ENCODE measurements at places on chromosomes 12 and 14.

GRCh38 chr12:73225941-73226340 lies 953.8 kb downstream of the TRHDE start:
- no peaks in the 10 kb centered on the region for H3K36me3 ChIP-seq
- H3K27me3 ChIP-seq, result no peaks in the 10 kb centered on the region
- no peak overlapping the region for H3K27ac ChIP-seq
- H3K4me1 ChIP-seq, result no peaks in the 10 kb centered on the region
- no peak overlapping the region for H3K4me3 ChIP-seq

DNA sequence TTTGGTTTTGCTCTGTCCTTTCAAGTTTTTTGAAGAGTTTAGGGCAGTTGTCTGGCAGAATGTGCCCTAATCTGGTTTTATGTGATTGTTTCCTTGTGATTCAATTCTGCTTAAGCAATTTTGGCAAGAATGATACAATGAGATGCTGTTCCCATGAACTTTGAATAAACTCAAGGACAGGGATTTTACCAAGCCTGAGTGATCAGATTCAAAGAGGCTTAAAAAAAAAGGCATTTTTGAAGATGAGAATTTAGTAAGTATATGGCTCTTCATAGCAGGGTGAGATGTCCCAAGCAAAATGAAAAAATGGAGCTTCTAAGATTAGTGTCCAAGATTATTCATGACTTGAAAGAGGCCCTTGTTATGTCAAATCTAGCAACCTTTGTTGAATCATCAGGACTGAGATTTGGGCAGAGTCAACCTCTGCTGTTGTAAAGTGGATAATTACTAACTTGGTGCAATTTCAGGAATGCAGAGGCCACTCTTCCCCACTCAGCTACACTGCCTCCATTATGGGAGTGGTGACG lies 180.6 kb upstream of the NUDT4 start:
- no peaks in the 10 kb centered on the region for H3K36me3 ChIP-seq
- H3K27ac ChIP-seq, result peak overlapping the region; percentile 37

DNA sequence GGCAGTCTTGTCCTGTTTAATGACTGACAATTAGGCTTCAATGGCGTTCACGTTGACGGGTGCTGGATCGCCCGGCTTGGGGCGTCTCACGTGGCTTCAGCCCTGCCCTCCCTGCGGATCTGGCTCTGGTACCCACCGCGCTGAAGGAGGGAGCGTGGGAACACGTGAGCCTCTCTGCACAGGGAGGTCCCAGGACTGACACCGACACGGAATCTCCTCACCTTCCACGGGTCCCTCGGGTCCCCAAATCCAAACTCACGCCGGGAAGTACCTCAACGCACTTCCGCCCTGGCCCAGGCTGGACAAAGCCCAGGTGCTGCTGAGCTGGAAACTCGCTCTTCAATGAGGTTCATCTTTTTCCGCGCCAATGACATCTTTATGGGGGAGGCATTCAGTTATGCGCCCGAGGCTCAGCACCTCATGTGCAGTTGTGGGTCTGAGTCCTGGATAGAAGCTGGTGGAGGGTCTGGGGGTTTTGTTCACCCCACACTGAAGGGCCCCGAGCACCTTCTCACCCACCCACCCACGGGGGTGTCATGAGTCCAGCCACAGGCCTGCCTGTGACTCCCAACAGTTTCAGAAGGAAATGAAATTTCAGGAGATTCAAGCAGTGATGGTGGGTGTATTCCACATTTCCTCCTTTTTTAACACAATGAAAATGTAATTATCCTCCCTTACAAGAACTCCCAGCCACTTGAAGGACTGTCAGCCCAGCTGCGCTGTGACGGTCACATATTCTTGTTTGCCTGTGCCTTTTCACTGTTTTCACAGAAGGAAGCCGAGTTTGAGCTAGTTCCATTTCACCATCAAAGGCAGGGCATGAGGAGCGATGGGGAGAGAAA lies 251.7 kb upstream of the SFSWAP start:
- no peaks in the 10 kb centered on the region for H3K36me3 ChIP-seq
- no peak overlapping the region for H3K27ac ChIP-seq
- H3K4me1 ChIP-seq, result no peaks in the 10 kb centered on the region
- H3K27me3 ChIP-seq, result peaks cover 52% of the 10 kb centered on the region
- H3K4me3 ChIP-seq, result no peak overlapping the region

DNA sequence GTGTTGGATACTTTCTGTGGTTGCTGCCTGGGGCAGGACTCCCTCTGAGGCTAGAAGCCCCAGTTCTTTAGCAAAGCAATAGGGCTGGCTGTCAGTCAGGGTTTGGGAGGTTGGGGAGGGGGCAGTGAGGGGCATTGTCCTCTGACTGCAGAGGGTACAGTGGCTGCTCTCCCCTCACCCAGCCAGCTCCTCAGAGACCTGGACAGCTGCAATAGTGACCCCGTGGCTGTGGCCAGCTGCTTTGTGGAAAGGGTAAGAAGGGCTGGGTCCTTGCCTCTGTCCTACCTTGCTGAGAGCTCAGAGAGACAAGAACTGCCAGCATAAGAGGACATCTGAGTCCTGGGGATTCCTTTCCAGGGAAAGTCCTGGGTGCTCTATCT lies 25.8 kb downstream of the PLEKHG3 start:
- H3K27me3 ChIP-seq, result no peaks in the 10 kb centered on the region
- peaks cover 64% of the 10 kb centered on the region for H3K36me3 ChIP-seq
- no peak overlapping the region for H3K4me3 ChIP-seq
- no peak overlapping the region for H3K27ac ChIP-seq

DNA sequence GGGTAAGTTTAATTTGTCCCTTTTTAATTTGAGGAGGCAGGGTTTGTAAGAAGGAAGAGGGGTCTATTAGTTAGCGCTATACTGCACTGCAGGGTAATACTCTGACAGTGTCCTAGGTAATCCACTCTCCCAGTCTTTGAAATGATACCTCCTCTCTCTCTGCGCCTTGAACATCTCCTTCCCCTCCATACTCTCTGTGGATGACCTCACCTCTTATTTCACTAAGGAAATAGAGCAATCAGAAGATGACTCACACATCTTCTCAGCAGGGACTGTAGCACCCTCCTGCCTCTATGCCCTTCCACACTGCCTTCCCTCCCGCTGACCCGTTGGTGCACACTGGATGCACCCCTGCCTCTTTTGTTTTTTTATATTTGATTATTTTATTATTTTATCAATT lies 94.2 kb downstream of the GRIP1 start:
- H3K4me1 ChIP-seq, result no peaks in the 10 kb centered on the region
- H3K27ac ChIP-seq, result no peak overlapping the region
- H3K27me3 ChIP-seq, result no peaks in the 10 kb centered on the region
- no peak overlapping the region for H3K4me3 ChIP-seq
- no peak for DNase-seq

DNA sequence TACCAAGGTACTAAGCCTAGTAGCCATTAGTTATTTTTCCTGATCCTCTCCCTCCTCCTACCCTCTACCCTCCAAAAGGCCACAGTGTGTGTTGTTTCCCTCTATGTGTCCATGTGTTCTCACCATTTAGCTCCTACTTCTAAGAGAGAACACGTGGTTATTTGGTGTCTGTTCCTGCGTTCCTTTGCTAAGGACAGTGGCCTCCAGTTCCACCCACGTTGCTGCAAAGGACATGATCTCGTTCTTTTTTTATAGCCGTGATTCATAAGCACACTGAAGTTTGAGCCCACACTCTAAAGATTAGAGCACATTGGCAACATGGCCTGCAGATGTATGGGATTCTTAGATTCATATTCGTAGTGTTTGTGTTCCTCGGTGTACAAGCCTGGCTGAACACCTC lies 8.1 kb upstream of the STX2 start:
- H3K27me3 ChIP-seq, result no peaks in the 10 kb centered on the region
- H3K4me1 ChIP-seq, result peaks cover 3% of the 10 kb centered on the region
- H3K27ac ChIP-seq, result no peak overlapping the region
- no peak overlapping the region for H3K4me3 ChIP-seq

- no peaks in the 10 kb centered on the region for H3K36me3 ChIP-seq
- no peaks in the 10 kb centered on the region for H3K27me3 ChIP-seq
- H3K27ac ChIP-seq, result no peak overlapping the region
These were observed 32.7 kb upstream of the RAB21 start for GRCh38 chr12:71721783-71722505.

DNA sequence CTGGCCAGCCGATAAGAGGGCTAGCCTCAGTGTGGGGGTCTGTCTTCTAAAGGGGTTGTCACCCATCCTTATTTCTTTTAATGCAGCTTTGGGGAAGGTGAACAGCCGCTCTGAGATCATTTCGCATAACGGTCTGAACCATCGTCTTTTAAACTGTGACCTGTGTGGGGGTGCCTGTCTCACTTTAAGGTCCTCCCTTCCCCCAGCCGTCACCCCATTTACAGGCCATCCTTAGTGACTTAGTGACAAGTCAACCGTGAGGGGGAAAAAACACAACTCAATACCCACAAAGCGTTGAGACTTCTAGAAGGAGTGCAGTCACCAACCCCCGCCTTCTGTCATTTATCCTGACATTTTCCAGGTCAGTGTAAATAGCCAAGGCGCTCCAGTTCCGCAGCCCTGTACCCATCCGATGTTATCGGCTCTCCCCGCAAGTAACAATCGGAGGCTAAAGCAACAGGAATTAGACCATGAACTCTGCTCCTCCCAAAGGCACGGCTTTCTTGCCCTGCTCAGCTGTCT lies 505 bp upstream of the DENND5B start:
- no peaks in the 10 kb centered on the region for H3K36me3 ChIP-seq
- DNase-seq, result no peak
- peak overlapping the region; percentile 86 for H3K4me3 ChIP-seq
- H3K27me3 ChIP-seq, result no peaks in the 10 kb centered on the region
- H3K4me1 ChIP-seq, result peaks cover 22% of the 10 kb centered on the region

DNA sequence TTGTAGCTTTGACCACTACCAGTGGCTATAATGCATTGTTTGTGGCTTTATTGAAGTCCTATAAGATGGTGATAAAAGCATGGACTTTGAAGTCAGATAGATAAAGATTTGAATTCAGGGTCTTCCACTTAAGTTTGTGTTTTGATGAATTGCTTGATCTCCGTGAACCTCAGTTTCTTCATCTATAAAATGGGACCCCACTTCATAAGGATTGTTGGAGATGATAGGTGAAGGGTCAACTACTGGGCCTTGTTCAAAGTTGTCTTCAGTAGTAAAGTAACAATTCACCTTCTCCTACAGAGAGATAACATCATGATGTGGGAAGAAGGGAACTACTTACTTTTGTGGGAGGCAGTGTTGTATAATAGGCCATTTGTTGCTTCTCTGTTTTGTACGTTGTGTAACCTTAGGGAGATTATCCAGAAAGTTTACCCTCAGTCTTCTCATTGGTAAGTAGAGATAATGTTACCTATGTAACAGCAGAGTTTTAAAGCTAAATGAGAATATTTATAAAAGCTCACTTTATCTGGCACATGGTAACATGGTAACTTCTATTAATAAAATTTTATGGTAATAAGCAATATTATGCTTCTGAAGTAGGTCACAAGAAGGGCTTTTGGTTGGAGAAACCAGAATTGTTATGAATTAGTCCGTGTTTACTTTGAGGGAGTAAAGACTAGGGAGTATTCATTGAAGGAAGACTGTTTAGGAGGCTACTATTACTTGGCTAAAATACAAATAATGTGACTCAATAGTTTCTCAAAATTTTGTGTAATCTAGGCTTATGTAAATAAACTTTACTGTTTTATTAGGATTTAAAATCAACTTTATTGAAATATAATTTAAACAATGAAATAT lies 15.1 kb downstream of the ADIPOR2 start:
- H3K4me1 ChIP-seq, result peaks cover 19% of the 10 kb centered on the region
- H3K4me3 ChIP-seq, result no peak overlapping the region
- no peak for DNase-seq
- H3K27ac ChIP-seq, result no peak overlapping the region

GRCh38 chr12:20040831-20041230 lies 327.5 kb upstream of the PDE3A start:
- DNase-seq, result no peak
- H3K36me3 ChIP-seq, result no peaks in the 10 kb centered on the region
- H3K4me3 ChIP-seq, result no peak overlapping the region
- no peak overlapping the region for H3K27ac ChIP-seq

GRCh38 chr12:43692064-43692463 lies 66.5 kb downstream of the PUS7L start:
- H3K36me3 ChIP-seq, result no peaks in the 10 kb centered on the region
- H3K4me3 ChIP-seq, result no peak overlapping the region
- H3K4me1 ChIP-seq, result no peaks in the 10 kb centered on the region
- no peaks in the 10 kb centered on the region for H3K27me3 ChIP-seq

GRCh38 chr14:80606347-80606772 lies 335.2 kb downstream of the CEP128 start:
- H3K27ac ChIP-seq, result no peak overlapping the region
- no peaks in the 10 kb centered on the region for H3K36me3 ChIP-seq

DNA sequence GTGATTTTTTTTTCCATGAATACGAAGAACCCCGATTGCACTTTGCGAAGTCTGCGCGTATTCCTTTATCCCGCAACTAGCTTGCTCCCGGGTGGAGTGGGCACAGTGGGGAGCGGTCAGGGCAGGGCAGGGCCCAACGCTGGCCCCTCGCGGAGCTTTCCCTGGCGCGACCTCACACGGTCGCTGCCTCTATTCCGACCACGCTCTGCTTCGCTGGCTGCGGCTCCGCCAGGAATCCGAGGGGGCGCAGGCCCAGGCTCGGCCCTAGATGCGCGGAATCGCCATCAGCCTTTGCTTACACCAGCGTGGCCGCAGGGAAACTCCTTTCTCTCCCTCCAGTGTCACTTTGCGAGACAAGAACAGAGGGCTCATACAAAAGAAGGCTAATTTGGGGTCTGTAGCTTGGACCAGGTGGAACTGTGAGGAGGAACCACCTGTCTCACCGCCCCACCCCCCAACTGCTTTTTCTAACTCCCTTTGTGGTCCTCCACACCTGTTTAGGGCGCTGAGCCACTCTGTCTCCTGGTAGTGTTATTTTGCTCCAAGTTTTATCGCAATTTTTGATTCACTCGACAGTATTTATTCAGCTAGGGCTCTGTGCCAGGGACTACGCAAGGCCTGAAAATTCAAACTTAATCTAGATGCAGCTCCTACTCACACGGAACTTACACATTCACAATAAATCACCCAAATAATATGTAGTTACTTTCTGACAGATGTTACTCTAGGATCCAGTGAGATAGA lies 3.1 kb upstream of the NKX2-1 start:
- H3K27ac ChIP-seq, result no peak overlapping the region
- H3K36me3 ChIP-seq, result no peaks in the 10 kb centered on the region
- no peak overlapping the region for H3K4me3 ChIP-seq
- DNase-seq, result no peak
